Suppressor macrophage treated with lipopolysaccharide for 4 hours (primary cell): ENCODE measurements at places on chromosomes 16 and 17.

- no peak for DNase-seq
Observed at GRCh38 chr17:6035801-6036394, 34.3 kb upstream of the WSCD1 start.

DNA sequence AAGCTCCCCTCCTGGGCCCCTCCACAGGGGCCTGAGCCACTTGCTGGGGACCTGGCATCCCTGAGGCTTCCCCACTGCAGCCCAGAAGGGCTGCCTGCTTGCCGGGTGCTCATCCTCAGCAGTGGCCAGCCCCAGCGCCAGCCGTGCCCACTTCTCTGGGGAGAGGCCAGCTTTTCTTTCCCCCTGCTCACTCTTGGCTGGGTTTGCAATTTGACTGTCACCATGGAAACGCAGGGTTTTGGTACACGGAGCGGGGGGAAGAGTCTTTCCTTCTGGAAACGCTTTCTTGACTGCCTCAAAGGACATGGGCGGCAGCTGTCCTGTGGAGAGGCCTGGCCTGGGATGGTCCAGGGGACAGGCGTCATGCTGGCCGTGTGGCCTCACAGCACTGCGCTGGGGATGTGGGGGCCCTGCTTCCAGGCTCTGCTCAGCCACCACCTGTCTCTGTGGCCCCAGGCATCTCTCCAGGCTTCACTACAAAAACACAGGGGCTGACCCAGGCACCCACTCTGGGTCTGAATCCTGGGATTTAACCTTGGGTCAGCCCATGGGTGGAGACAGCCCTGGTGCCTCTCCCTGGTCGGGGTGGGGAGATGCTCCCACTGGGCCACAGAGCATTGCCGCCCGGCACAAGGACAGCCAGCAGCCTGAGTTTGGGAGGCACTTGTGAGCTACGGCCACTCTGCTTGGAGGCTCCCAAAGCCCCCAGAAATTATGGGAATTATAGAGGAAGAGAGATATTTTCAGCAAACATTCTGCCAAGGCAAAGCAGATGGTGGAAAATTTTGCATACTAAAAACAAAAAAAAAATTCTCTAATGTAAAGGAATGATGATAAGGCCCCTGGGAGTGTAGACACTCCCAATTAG, 45.9 kb upstream of the DOC2B start:
- no peak for DNase-seq

GRCh38 chr16:17468611-17469010, 2.1 kb downstream of the XYLT1 start:
- DNase-seq: no peak

- no peak for DNase-seq
Observed at GRCh38 chr16:4606354-4606753, 8.3 kb downstream of the UBALD1 start.

GRCh38 chr16:49596648-49597291, 223.2 kb downstream of the C16orf78 start:
- DNase-seq: no peak
